ENCODE measurements at places on chromosomes 13 and 19.

- no peak for DNase-seq
Measured at GRCh38 chr19:1648920-1649541, 3.4 kb downstream of the TCF3 start.

- no peak for DNase-seq
Measured at GRCh38 chr13:25864936-25865335, 186.9 kb downstream of the SHISA2 start.

GRCh38 chr19:44050740-44051649, 841 bp upstream of the ZNF223 start:
- DNase-seq: peak; percentile 3

GRCh38 chr13:72728290-72728605, 525 bp downstream of the BORA start:
- no peak for DNase-seq

DNA sequence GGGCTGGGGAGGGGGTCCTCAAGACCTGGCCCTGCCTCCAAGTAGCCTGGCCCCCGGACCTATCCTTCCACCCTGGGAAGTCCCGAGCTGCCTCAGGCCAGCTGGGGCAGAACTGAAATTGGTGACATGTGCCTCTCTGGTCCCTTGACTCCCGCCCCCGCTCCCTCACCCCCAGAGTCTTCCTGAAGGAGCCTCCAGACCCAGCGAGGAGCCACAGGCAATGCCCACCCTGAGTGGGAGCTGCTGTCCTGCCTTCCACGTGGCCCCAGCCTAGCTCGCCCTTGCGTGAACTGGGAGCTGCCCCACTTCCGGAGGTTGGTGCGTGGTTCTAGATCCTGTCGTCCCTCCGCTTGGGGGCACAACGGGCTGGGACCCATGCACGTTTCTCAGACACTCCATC, 34.6 kb downstream of the CEBPA start:
- no peak for DNase-seq

DNA sequence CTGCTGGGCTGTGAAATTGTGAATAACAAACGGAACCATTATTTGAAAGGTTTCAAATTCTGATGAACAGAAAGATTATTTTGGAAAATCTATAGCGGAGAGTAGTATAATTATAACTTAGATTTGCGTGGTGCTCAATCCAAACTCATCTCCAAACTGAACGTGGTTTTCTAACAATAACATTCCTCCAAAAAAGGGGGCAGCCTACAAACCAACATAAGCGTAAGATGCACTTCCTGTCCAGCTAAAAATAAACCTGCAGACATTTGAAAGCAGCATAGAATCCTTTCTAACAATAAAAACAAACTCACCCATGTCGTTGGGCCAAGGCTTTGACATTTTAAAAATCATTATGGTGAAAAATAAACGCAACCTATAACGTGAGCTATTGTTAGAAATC, 178.4 kb downstream of the COL4A1 start:
- no peak for DNase-seq

- DNase-seq: no peak
Measured at GRCh38 chr19:403221-404027, 5.5 kb downstream of the C2CD4C start.

GRCh38 chr13:45928843-45929242, 77.3 kb upstream of the SIAH3 start:
- DNase-seq: no peak

GRCh38 chr13:87355451-87355850, 315.7 kb upstream of the SLITRK5 start:
- DNase-seq: no peak

GRCh38 chr13:30125422-30126073, 181.8 kb downstream of the KATNAL1 start:
- no peak for DNase-seq

DNA sequence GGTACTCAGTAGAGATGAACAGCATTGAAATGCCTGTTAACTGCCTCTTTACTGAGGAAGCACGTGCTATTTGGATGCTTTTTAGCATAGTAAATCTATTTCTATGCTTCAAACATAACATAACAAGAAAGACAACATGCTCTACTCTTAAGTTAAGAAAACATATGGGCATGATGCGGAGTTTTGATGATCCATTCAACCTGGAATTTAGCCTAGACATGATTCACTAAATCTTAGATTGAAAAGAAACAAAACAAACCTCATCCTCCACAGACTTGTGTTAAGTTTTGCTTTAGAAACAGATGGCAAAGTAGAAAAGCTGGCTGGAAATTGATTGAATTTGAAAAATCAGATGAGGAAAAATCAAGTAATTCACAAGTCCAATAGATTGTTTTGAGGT, 593.8 kb downstream of the OLFM4 start:
- DNase-seq: no peak

DNA sequence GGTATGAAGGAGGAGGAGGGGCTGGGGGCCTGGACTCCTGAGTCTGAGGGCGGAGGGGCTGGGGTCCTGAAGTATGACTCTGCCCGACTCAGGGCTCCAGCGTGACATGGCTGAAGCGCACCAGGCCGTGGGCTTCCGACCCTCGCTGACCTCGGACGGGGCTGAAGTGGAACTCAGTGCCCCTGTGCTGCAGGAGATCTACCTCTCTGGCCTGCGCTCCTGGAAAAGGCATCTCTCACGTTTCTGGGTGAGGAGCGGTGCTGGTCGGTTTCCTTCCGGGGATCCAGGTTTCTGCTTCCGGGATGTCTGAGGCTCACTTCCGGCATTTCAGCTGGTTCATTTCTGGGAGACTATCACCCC, 1.2 kb downstream of the CPT1C start:
- DNase-seq: peak; percentile 41

GRCh38 chr19:55437410-55437809, 5.7 kb downstream of the SHISA7 start:
- DNase-seq: no peak

- DNase-seq: no peak
Measured at GRCh38 chr13:109007946-109008345, 378.5 kb downstream of the MYO16 start.

GRCh38 chr13:67130444-67130843, 99.7 kb downstream of the PCDH9 start:
- no peak for DNase-seq

- peak; percentile 88 for DNase-seq
Measured at GRCh38 chr19:13234518-13234917, 84.3 kb downstream of the IER2 start.

DNA sequence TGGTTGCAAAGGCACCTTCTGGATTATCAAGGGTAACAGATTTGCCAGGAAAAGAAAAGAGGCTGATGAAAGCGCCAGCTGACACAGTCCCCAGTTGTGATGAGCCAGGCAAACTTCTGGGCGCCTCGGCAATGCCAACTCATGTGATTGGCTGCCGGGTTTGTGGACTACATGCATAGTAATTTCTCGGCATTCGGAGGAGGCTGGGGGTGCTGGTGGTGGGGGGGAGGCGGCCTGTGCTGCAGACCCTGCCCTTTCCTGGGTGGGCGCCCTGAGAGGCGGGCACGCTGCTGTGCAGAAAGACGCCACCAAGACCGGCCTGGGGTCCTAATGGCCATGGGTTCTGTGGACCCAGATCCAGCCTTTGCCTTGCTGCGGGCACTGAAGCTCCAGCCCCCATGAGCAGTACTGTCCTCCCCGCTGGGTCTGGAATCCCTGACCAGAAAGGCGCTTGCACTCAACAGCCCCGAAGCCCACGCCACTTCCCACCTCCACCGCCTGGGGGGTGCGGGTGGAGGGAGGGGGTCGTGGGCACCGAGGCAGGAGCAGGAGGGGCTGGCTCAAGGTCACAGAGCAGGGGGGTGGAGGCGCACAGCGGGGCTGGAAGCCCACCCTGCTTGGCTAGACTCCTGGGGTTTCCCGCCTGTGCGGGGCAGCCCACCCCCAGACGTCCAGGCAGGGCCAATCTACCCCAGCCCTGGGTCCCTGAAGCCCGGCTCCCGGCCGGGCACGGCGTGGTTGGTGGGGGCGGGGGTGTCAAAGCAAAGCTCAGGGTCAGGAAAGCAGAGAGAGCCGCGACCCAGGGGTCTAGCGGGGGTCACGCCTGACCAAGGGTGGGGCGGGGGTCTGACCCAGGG, 1.0 kb downstream of the DIRAS1 start:
- DNase-seq: no peak

- DNase-seq: no peak
Measured at GRCh38 chr19:11555246-11555645, 3.8 kb downstream of the ELOF1 start.
